ENCODE measurements at places on chromosomes 1 and 21. TPM values are rescaled to one million over a fixed set of nuclear protein-coding genes. Genes with fewer than 3 reads are reported as not detected.

GRCh38 chr1:152977614-152978013 is 6.3 kb upstream of the SPRR1A start:
- DNase-seq: no peak

DNA sequence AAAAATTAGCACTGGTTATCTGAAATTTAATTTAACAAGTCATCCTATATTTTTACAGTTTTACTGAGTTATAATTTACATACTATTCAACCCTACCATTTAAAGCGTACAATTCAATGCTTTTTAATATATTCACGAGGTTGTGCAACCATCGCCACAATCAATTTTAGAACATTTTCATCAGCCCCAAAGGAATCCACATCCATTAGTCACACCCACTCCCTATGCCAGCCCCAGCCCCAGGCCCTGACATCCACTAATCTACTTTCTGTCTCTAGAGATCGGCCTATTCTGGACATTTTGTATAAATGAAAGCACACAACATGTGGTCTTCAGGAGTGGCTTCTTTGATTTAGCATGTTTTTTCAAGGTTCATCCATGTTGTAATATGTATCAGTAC is 134.7 kb downstream of the PSMG1 start:
- DNase-seq: no peak

- DNase-seq: no peak
Measured at GRCh38 chr1:18583326-18583941, 47.2 kb upstream of the PAX7 start.

DNA sequence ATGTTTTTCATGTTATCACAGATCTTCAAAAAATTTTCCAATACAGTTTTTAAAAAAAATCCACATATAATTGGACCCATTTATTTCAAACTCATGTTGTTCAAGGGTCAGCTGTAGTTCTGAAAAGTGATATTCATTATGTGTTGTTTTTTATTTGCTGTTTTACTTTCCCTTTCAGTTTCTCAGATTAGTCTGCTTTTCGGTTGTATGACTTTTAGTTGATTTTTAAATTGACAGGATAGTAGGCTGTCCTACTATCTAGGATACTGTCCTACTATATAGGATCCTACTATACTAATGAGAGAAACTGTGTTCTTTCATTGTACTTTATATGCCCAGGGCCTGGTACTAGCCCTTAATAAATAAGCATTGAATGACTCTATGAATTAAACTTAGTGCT is 33.6 kb upstream of the GPR52 start:
- DNase-seq: no peak

DNA sequence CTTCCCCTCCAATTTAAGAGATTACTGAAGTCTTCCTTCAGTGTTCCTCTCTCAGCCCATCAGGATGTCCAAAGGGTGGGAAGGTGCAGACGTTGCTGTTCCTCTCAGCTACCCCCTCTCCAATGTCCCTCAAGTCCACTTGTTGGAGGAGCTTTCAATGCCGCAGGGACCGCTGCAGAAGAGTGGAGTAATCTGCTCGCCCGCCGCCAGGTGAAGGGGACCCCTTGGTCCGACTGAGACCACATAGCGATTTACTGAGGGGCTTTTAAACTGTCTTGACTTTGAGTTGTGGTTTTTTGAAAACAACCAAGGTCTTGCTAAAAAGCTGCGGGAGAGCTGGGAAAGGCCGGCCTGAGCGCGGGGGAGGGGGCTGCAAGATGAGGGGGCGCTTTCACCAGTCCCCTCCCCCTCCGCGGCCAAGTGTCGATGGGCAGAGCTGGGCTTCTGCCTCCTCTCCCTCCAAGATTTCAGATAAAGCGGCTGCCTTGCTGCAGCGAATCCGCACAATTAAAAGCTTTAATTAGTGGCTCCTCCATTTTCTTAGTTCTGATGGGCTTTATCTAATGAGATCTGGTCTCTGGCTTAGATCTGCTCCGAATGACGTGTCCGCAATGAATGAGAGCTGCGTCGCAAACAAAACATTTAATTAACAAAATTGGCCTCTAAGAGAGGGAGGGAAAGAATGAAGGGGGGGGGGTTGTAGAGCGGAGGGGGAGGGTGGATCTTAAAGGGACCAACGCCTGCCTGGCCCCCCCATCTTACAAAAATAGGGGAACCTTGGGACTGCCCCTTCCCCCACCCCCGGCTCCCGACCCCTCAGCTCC is 5.9 kb downstream of the LMO4 start:
- no peak for DNase-seq

Gene FCGR1A
- not detected for total RNA-seq

- no peak for DNase-seq
Measured at GRCh38 chr1:24278726-24279125, 40.4 kb upstream of the GRHL3 start.

DNA sequence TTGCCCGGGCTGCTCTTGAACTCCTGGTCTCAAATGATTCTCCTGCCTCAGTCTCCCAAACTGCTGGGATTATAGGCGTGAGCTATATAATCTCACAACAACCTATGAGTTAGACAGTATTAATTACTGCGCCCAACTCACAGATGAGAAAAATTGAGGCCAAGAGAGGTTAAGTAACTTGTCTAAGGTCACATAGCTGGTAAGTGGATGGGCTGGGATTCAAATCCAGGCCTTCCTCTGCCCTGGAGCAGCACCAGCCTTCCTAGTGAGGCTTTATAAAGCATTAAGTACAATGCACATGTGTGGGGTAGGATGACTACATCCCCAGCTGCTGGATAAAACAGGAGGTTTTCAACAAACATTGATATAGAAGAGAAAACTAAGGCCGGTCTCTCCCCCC is 15.1 kb downstream of the E2F2 start:
- no peak for DNase-seq

Gene CSMD2
- total RNA-seq: not detected

- no peak for DNase-seq
Measured at GRCh38 chr1:6181347-6181770, 1.2 kb upstream of the CHD5 start.

Gene CLDN17
- total RNA-seq: not detected

DNA sequence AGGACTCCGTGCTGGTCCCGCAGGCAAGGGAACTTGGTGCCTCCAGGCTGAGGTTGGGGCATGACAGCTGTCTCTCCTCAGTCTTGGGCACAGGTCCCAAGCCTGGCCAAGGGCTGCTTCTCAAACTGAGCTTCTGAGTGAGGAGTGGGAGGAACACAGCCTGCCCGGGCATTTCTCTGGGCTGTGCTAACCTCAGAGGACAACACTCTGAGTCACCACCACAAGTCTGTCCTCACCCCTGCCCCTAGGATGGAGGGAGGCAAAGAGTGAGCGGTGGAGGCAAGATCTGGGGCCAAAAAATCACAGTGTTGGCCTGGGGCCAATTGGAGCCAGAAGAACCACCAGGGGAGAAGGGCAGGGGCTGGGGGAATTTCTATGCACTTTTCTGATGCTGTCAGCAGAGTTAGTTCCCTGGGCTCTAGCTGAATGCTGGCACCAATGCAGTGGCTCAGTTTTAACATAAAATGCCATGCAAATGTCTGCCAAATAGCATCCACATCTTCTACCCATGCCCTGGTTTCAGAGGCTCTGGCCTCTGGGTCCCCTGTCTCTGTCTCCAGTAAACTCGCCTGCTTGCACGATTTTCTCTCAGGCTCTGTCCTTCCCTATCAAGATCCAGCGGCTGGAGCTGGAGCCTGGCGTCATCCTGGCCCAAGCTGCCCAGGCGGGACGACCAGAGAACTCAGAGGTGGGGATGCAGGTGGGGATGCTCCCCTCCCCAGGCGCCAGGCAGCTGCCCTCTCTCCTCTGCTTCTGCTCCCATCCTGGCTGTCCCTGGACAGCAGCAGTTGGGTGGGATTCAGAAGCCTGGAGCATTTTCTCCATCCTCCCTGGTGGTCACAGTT is 11.0 kb upstream of the CDK18 start:
- DNase-seq: peak; percentile 91

DNA sequence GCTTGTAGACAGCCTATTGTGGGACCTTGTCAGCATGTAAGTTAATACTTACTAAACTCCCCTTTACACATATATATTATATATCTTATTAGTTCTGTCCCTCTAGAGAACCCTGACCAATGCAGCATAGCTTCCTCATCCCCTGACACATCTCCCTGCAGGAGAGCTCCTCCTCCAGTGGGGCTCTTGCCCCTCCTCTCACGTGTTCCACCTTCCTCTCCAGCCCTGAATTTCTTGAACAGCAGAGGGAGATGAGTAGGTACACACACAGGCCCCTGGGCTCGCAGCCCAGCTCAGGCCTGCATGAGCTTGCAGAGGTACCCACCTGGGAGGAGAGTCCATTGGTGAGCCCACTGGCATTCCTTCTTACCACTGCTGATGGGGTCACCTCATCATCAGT is 27.3 kb upstream of the GOLT1A start:
- DNase-seq: no peak

GRCh38 chr1:51504806-51505525 is 14.1 kb downstream of the EPS15 start:
- DNase-seq: no peak

Gene ANKRD65
- total RNA-seq: not detected

Gene CD164L2
- not detected for total RNA-seq

Gene ATAD3A
- total RNA-seq: 30.3 TPM

DNA sequence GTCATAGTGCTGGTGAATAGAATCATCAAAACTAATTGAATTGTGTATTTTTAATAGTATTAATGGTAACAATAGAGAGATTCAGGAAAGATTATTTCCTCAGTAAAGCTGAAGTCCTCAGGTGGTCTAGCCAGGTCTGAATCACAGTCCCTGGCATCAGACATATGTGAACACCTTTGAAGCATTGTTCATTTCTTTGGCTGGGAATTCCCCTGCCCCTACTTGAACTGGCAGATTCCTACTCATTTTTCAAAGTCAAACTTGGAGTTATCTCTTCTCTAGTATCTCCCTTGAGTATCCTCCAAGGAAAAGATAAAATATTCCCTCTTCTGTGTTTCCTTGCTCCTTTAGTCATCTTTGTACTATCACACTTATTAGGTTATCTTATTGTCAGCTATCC is 759.8 kb downstream of the ADGRL2 start:
- no peak for DNase-seq

DNA sequence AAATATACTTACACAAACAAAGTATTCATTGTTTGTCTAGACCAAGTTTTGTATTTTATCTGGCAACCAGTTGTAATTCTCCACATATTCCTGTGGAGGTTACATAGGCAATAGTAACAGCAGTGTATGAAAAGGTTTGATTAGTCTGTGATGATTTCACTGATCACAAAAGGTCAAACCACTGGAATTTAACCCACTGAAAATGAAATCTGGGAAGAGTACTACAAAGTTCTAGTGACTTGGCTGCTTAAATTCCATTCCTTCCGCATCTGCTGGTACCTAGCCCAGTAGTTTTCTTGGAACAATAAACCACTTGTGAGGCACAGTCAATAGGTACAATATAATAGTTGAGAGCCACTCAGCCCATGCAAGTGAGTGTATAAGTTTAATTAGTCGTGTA is 205.4 kb downstream of the NFIA start:
- no peak for DNase-seq

GRCh38 chr1:193144361-193144938 is 22.6 kb downstream of the CDC73 start:
- no peak for DNase-seq

DNA sequence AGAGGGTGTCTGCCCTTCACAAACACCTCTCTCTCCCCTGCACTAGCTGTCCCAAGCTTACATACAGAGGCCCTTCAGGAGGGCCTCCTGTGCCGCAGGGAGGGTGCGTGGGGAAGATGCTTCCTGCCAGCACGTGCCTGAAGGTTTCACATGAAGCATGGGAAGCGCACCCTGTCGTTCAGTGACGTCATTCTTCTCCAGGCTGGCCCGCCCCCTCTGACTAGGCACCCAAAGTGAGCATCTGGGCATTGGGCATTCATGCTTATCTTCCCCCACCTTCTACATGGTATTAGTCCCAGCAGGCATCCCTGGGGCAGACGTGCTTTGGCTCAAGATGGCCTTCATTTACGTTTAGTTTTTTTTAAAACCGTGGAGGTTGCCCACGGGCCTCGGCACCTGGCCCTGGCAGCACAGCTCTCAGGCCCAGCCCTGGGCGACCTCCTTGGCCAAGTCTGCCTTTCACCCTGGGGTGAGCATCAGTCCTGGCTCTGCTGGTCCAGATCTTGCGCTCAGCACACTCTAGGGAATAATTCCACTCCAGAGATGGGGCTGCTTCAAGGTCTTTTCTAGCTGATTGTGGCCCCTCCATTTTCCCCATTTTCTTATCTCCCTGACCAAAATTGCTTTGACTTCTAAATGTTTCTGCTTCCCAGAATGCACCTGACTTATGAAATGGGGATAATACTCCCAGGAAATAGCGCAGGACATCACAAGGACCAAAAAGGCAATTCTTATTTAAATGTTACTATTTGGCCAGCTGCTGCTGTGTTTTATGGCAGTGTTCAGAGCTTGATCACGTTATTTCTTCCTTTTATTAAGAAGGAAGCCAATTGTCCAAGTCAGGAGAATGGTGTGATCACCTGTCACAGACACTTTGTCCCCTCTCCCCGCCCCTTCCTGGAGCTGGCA is 6.1 kb downstream of the NPPA start:
- DNase-seq: no peak

- DNase-seq: no peak
Measured at GRCh38 chr1:2252423-2252822, 24.3 kb downstream of the SKI start.

GRCh38 chr1:14869187-14869586 is 270.7 kb downstream of the KAZN start:
- DNase-seq: no peak

- DNase-seq: no peak
Measured at GRCh38 chr1:170354690-170355089, 177.3 kb upstream of the GORAB start.

Gene IL22RA1
- total RNA-seq: 1.2 TPM

All from H4 (cell line).